CD4-positive, alpha-beta T cell treated with Interleukin-10 for 1 hour (primary cell): ENCODE measurements at places on chromosomes 4 and X.

- DNase-seq = peak; percentile 36
These were observed 81.0 kb upstream of the KLF3 start for GRCh38 chr4:38582889-38583470.

GRCh38 chr4:32268863-32269262 is 1548.7 kb downstream of the PCDH7 start:
- DNase-seq = no peak

GRCh38 chrX:19683358-19683757 is 168.1 kb upstream of the MAP3K15 start:
- no peak for DNase-seq

DNA sequence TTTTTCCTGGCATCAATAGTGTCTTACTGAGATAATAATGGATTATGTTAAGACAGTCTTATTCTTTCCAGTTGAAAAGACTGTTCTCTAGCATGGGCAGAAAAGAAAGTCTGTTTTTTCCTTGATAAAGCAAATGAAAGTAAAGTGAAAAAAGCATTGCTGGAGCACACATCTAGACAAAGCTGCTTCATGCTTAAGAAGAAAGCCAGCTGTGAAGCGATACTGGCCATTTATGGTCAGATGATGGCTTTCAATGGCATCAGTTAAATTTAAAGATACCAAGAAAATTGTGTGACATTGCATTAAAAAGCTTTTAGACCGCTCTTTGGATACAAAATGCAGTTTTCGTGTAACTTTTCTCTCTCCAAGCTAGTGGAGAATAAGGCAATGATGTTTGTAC is 242.1 kb upstream of the TRAM1L1 start:
- no peak for DNase-seq

GRCh38 chr4:3303565-3303824 is 10.7 kb downstream of the RGS12 start:
- DNase-seq = no peak

DNA sequence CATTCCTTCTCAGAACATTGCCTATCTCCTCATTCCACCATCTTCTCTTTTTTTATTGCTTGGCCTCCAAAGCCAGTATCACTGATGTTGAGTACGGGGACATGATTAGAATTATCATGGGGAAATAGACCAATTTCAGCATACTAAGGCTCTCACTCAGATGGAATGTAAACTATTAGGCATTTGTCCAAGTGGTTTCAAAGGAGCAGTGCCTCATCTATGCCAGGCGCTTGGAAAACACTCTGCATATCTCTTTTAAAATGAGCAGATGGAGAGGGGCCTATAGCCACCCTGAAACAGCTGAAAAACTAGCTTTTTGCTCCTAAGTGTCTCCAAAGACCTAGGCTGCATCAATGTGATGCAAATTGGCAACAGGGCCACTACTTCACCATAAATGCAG is 150.8 kb upstream of the DIPK2B start:
- DNase-seq = no peak

DNA sequence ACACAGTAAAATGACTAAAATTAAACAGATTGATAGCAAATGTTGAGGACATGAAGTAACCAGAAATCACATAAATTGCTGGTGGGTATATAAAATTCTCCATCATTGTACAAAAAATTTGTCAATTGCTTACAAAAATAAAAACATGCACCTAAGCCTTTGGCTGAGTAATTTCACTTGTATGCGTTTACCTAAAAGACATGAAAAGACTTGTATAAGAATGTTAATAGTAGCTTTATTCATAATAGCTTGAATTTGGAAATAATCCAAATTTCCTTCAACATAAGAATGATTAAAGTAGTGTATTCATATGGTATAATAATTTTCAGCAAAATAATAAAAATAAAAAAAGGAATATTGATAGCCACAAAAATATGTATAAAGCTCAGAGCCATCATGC is 37.7 kb downstream of the PDHA2 start:
- no peak for DNase-seq

DNA sequence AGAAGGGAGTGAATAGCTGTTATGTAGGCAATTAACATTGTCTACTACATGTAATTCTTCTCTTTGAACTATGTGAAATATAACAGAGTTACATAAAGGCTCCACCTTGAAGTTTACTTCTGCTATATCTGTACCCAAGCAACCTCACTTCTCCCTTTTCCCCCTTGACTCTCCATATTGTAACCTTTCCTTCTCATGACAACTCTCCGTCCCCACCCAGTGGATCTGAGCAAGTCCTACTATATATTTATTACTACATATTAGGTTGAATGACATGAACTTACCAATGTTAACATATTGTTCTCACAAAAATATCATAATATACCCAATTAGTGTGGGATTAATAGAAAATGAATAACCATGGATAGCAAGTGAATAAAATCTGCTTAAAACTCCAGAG is 93.2 kb upstream of the ATP8A1 start:
- DNase-seq = peak; percentile 44

DNA sequence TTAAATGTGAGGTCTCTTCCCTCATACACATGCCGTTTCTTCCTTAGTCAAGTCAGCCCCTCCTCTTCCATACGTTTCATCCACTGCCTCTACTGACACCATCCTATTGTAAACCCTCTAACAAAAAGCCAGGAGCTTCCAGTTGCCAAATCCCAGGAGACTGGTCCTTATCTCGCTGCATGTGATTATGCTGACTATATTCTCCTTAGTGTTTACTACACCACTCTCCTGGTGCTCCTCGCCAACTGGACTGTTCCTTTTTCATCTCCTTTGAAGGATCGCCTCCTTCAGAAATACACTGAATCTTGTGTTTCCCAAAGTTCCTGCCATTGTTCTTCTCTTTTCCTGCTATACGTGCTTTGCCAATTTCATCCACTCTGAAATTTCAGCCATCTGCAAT is 27.7 kb downstream of the MAML3 start:
- DNase-seq = no peak

DNA sequence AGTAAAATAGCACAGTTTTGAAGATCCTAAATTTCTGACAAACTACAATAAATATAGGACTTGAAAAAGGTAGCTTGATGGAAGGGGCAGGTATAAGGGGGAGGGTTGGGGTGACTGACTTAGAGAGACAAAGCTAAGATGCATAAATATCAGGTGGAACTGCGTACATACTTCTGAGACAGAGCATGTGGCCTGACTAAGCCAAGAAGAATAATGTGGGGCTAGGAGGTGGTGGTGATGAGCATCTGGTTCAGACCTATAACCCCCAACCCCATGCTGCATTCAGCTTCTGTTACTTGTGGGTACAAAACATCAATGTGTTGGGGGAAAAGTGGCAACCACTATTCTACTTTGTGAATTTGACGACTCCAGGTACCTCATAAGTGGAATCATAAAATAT is 19.8 kb downstream of the USP9X start:
- DNase-seq = no peak

DNA sequence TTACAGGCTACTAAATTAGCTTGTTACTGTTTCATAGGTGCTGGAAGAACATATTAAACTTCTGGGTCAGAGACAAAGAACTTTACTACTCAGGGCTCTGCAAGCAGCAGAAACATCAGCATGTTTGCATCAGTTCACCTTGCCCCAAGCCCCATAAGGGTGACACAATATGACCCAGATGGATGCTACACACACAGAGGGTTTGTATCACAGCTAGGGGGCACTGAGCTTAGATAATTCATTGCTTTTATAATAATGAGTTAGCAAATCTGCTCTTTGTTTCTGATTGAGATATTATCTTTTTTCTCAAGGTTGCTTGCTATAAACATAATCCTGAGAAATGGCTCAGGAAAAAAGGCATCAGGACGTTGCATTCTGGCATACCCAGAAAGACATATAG is 4.8 kb upstream of the SYNPO2 start:
- DNase-seq = no peak

DNA sequence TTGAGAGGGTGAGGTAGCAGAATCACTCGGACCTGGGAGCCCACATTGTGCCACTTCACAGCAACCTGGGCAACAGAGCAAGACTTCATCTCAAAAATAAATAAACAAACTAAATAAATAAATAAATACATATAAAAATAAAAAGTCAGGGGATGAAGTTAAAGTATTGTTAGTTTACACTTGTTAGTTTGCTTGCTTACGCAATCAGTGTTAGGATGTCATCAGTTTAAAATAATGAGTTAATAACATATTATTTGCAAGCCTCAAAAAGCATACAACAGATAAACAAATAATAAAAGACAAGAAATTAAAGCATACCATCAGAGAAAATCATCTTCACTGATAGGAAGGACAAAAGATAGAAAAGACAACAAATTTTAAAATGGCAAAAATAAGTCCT is 891.1 kb upstream of the PCDH7 start:
- no peak for DNase-seq

DNA sequence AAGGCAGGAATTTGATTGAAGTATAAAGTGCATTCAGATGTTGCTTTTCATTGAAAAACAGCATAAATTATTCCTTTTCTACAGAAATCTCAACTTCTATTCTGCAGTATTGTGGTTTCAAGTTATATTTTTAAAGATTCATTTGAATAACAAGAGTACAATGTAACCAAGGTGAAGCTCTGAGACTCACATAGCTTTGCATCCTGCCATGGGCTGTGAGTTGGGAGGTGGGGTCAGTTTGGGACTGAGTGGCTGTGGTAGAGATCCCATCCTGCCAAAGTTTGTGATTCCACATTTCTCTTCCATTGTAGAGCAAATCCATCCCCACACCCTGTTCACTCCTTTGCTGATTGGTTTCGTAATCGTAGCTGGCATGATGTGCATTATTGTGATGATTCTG is 69.2 kb downstream of the KIT start:
- no peak for DNase-seq

DNA sequence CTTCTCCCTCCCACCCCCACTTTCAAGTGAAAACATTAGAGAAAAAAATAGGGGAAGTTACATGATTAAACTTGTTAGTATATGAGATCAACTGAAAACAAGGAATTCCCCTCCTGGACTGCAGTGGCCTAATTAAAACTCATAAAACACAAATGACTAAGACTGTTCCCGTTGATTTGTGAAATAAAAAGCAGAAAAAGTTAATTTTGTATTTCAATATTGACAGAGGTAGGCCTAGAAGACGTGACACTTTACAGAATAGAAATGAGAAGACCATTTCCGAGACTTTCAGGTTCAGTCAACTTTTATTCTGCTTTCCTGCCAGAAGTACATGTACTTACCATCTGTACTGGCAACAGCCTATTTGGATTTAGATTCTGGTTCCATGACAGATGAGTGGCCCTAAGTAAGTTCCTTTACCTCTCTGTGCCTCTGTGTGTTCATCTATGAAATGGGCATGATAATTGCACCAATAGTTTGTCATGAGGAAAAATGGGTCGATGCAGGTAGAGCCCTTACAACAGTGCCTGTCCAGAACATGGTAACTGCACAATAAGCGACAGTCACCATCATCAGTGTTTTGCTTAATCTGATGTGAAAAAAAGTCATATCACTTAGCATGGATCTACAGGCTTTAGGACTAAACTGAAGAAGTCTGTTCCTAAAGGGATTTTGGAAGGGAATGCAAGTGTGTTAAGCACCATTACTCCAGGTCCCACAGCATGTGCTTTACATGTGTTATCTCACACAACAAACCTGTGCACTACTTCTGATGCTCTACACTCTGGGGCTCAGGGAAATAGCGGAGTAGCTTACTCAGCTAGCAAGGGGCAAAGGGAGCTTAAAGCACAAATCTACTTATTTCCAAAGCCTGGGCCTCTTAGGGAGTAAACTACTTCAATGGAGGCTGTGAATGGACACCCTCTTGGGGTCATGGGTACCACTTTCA is 562.3 kb upstream of the DIPK2B start:
- no peak for DNase-seq

GRCh38 chr4:186936496-186937375 is 213.1 kb upstream of the FAT1 start:
- no peak for DNase-seq

DNA sequence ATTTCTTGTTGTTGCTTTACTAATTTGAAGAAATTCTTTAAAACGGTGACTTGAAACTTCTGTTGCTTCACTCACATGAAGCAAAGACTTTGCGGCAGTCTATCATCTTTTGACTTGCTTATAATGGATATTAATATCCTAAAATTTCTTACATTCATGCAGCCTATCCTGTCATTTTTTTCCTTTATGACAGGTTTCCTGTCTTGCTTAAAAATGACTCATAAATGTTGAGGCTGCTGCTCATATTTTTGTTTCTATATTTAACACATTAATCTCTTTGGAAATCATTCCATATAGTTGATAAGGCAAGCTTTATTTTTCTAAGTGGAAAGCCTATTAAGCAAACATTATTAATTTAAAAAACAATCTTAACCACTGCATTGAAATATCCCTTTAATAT is 176.6 kb upstream of the GALNTL6 start:
- no peak for DNase-seq

DNA sequence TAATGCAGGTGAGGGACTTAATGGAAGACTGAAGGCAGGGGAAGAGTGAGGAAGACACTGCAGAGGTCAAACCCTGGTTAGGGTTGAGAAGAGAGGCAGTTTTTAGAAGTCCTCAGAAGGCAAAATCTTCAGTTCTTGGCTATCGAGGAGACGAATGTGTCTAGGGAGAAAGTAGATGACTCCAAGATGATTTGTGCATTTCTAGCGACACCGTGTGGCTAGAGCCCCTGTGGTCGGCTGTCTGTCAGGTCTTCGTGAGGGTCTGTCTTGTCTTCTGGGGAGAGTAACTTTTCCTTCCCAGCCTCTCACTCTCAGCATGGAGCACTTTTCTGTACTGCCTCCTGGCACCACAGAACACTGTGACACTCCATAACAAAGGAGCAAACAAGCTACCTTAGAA is 458.1 kb downstream of the STIM2 start:
- no peak for DNase-seq

GRCh38 chr4:3207531-3208037 is 41.4 kb upstream of the MSANTD1 start:
- no peak for DNase-seq

DNA sequence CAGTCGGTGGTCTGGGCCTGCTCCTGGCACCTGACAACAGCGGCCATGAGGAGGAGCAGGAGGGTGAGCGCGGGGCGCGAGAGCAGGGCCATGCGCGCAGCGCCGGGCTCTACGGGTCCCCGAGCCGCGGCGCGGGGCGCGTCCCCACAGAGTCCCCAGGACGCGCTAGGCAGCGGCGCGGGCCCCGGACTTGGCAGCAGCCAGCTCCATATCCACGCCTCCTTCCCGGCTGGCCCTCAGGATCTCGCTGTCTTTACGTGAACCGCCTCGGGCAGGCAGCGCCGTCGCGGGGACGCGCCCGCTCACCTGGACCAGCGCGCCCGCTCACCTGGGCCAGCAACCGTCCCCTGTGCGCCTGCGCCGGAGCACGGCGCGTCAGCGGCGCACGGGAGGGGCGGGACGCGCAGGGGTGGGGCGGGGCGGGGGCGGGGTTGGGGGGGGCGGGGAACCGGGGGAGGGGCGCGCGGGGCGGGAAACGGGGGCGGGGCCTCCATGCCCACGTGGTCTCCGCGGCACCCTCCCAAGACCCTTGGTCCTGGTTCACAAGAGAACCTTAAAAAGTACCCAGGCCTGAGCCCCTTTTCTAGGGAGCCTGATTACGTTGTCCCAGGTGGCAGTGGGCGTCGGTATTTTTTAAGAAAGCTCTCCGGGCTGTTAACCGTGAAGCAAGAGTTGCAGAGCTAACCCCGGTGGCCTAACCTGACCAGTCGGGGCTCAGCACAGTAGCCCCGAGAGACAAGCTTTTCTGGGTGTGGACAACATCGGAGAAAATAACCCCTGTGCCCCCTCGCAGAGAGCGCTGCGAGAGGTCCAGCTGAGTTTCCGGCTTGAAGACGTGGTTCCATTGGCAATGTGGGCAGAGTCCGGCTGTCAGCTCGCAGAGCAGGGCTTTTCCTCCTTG is at the start of gene PLA2G12A:
PLA2G12A (minus strand) TSS at position 353 of the 901 bp plus-strand sequence; CDS start at position 92, 261 bp downstream.
- peak; percentile 84 for DNase-seq
